ENCODE measurements at places on chromosomes 7 and 10.

DNA sequence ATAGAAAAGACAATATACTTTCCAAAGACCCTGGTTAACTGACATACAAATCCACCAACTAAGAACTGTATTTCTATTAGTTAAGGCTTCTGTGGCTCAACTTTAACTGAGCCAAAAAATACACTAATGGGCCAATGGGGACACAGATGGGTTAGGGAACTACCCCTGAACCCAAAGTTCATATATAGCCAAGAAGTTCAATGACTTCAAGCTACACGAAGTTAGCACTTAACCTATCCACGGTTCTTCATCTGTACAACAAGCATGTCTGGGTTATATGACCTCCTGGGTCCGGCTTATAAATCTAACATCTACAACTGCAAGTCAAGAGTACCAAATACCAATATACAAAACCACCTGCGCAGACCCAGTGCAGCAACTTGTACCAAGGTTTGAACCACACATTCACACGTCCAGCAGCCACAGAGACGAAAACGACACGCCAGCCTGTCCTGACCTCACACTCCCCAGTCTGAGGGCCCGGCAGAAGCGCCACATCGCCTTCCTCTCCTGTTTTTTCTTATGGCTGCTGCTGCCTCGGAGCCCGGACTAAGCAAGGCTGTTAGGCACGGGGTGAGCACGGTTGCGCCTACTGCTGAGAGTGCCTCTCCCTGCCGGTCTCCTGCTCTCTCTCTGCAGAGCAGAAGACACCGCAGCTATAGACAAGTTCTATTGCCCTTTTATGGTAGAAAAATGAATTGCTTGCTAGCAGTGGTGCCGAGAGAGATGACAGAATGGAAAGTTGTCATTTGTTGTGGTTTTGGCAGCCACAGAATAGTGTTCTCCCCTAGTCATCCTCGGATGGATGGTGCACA, 86.3 kb downstream of the RNF216 start:
- peak; percentile 82 for DNase-seq

DNA sequence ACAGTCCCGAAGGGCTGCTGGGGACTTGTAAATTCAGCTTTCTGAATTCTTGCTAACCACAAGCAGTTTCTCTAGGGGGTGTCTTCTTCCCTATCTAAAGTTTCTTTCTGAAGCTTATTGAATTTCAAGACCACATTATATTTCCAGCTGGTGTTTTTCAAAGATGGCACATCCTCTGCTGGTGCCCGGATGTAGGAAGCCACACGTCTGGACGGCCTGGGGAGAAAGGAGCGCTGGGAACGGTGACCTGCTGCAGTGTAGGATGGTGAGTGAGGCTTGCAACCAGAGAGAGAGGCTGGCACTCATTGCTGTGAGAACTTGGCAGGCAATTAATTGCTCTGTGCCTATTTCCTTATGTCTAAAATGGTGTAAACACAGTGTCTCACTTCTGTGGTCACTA, 776.4 kb downstream of the TYW1 start:
- DNase-seq = no peak

DNA sequence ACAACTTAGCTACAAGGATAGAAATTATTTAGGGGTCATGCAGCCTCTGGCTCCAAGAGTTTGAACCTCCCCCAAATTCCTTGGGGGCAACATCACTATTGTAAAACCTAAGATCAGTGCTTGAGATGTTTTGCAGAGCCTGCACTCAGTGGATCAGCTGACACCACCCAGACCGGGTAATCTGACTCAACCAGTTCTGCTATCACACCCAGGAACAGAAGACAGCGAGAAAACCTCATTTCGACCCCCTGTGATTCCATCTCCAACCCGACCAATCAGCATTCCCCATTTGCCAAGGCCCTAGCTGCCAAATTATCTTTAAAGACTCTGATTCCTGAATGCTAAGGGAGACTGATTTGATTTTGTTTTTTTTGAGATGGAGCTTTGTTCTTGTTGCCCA, 5.2 kb downstream of the TACR2 start:
- no peak for DNase-seq

- no peak for DNase-seq
Measured at GRCh38 chr10:110852255-110852896, 19.4 kb upstream of the PDCD4 start.

GRCh38 chr7:43467406-43467805, 115.5 kb upstream of the STK17A start:
- no peak for DNase-seq

GRCh38 chr7:14846405-14846804, 56.1 kb downstream of the DGKB start:
- DNase-seq = no peak

GRCh38 chr7:69182596-69183467, 415.4 kb upstream of the AUTS2 start:
- no peak for DNase-seq

DNA sequence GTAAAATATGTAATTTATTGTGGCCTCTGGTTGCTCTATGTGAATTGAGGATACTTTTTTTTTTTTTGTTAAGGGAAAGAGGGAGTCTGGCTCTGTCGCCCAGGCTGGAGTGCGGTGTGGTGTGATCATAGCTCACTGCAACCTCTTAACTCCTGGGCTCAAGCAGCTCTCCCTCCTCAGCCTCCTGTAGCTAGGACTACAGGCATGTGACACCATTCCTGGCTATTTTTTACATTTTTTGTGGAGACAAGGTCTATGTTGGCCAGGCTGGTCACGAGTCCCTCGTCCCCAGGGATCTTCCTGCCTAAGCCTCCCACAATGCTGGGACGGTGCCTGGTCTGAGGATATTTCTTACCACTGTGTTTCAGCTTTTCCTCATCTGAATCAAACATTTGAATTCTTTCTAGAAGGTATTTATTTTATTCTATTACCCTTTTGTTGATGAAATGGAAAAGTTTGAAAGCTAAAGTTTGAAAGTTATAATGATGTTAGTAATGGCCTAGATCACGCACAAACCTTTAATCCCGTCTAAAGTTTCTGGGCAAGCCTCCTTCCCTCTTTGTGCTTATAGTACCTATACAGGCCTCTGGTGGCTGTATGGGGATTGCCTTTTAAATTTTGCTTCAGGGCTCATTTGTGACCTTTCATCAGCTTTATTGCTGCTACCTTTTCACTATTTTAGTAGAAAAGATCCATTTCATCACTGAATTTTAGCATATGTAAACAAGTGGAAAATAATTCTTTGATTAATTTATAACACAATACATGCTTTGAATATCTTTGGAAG, 2.0 kb downstream of the IFRD1 start:
- DNase-seq = no peak

GRCh38 chr10:131937836-131938235, 37.0 kb downstream of the PPP2R2D start:
- no peak for DNase-seq

DNA sequence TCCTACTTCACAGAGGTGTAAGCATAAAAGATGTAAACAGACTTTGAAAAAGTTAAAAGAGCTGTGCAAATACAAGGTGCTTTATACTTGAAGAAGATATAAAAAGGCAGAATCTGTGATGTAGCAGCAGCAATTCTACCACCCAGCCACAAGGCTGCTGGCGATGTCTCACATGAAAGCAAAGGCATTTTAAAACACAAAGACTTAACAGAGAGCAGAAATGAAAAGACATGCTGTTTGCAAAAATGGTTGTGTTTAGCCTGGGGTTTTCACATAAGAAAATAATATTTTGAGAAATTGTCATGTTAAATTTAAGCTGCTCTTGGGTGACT, 85.5 kb upstream of the ZNF800 start:
- DNase-seq = no peak

DNA sequence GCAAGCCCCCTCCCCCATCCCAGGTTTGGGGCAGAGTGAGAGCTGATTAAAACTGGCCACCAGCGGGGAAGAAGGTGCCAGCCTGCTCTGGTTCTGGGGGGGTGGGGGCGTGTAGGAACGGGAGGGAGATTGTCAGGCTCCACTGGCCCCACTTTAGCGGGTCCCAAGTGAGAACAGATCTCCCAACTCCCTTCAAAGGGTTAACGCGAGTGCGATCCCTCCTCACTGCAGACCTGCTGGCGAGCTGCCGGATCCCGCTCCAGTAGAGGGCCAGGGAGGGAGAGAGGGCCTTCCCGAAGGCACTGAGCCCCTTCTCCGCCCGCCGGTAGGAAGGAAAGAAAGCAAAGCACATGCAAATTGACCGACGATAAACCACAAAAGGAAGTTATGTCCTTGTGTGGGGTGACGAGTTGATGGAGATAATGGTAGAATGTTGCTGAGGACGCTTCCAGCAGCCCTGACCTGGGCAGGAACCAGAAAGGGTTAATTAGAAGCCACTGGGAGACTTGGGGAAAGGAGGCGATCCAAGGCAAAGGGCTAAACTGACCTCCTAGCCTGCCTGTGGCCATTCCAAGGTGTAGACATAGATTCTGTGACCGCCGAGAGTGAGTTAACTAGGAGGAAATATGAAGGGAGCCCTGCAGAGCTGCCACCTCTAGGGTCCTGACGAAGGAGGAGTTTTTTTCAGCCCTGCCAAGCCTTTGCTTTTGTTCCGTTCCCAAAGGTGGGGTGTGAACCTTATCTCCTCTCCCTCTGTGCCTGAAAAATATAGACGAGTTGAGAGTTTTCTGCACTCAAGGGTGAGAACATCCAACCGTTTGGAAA, 1.5 kb downstream of the NRG3 start:
- DNase-seq = no peak

GRCh38 chr7:6307762-6308161, 35.3 kb upstream of the CYTH3 start:
- no peak for DNase-seq

DNA sequence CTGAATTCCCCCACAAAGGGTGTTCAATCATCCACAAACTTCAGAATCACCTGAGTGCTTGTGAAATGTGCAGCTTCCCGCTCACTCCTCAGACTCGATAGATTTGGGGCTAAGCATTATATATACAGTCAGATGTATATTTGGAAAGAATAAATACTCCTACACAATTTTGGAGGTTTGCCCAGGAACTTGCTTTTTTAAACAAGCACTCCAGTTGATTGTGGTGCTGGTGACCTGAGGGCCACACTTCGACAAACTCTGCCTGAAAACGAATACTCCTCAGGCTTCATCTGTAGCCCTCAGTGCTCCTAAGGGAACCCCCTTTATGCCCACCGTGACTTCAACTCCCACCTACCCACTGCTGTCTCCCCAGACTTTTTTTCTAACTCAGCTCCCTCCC, 211.6 kb downstream of the INHBA start:
- DNase-seq = no peak

DNA sequence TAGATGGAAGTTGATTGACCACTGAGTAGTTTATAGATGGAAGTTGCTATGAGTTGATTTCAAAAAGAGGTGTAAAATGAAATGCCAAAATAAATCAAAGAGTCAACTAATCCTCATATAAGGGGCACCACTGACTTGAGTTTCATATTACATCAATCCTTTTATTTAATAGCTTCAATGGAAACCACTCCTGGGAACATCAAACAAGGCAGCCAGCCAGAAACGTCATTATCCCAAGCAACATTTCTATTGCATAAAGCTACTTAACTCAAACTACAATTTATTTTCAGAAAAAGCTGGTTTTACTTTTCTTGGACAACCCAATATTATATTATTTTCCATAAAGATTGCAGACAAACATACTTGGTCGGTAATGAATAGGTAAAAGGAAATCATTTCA, 162.1 kb downstream of the TSPAN12 start:
- no peak for DNase-seq

- no peak for DNase-seq
Measured at GRCh38 chr7:115748123-115748738, 282.3 kb downstream of the TFEC start.

DNA sequence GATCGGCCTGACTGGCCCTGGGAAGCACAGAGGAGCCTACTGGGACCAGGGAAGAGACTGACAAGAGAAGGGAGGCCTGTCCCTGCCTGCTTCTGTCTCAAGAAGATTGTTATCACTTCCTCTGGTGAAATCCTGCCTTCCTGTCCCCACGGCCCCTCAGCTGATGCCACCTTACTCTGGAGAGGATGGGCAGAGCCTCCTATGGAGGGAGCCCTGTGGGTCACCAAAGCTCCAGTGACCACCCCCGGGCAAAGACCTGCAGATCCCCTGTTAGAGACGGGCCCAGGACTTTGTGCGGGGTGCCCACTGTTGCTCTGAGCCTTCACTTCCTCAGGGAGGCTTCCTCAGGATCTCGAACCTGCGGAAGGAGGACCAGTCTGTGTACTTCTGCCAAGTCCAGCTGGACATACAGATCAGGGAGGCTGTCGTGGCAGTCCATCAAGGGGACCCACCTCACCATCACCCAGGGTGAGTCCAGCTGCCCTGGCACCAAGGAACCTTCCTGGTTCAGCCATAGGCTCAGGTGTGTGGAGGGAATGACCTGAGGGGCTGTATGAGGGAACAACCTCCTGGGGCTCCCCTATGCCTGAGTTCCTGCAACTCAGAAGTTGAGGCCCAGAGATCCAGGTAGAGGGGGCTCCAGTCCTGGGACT, 1.4 kb upstream of the PILRB start:
- DNase-seq = no peak

- no peak for DNase-seq
Measured at GRCh38 chr10:27525819-27526218, 21.7 kb downstream of the RAB18 start.

DNA sequence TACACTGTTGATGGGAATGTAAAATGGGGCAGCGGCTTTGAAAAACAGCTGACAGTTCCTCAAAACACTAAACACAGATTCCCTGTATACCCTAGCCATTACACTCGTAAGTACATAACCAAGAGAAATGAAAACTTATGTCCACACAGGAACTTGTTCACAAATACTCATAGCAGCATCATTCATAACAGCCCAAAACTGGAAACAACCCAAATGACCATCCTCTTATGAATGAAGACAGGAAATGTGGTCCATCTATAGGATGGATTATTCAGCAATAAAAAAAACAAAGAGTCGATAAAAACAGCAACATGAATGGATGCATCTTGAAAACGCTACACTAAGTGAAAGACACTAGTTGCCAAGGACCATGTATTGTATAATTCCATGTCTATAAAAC, 23.7 kb downstream of the NMT2 start:
- DNase-seq = no peak

DNA sequence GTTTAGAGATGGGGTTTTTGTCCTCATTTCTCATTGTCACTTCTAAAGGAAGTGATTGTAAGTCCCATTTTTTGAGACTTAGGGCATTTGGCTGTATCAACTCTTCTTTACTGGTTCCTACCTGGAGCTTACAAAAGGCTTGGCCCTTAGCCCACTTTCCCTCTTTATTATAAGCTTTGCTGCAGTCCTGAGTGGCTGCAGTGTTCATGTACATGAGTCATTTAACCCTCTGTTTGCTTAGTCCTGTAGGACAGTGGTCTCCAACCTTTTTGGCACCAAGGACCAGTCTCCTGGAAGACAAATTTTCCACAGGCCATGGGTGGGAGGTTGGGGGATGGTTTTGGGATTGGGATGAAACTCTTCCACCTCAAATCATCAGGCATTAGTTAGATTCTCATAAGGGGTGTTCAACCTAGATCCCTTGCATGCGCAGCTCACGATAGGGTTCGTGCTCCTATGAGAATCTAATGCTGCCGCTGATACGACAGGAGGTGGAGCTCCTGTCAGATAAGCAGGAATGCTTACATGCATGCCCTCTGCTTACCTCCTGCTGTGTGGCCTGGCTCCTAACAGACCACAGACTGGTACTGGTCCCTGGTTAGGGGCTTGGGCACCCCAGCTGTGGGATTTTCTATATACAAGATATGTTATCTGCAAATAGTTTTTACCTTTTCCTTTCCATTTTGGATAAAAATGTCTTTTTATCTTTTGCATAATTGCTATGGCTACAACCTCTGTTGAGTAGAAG, 99.7 kb downstream of the CCSER2 start:
- no peak for DNase-seq

Data from GM04503 (cell line).